ENCODE measurements at places on chromosomes 2 and 18.

- DNase-seq = no peak
These were observed 47.9 kb downstream of the RAB3GAP1 start for GRCh38 chr2:135099802-135100483.

GRCh38 chr18:53191634-53192033 is 851.6 kb downstream of the DCC start:
- no peak for DNase-seq

GRCh38 chr2:224892574-224893204 is 149.6 kb downstream of the DOCK10 start:
- DNase-seq = no peak

DNA sequence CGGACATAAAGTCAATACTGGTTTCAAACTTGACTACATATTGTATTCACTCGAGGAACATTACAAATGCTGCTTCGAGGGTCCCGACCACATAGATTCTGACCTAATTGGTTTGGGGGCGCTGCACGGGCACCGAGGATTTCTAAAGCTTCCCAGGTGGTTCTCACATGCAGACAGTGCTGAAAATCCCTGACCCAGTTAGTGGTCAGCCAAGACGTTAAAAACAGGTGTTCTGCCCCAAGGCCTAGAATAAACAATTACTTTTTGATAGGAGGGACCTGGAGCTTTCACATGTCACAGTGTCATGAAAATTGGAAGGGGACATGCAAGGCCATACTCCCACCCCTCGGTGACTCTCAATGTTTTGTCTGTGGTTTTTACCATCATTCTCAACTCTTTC is 368.9 kb downstream of the RNF144A start:
- DNase-seq = no peak

DNA sequence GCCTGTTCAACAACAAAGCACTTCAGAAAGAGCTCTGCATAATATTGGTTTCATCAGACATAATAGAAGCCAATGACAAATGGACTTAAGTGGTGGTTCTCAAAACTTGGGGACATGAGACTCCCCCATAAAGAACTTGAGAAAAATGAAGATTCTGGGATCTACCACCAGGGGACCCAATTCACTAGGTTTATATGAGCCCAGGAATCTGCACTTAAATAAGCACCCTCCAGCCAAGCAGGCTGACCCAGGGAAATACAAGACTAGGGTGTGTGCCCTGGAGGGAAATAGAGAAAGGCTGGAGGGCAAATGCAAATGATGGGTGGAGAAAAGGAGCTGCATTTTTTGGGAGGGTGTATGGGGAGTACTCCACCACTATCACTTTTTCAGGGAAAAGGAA is 52.5 kb downstream of the SATB2 start:
- no peak for DNase-seq

DNA sequence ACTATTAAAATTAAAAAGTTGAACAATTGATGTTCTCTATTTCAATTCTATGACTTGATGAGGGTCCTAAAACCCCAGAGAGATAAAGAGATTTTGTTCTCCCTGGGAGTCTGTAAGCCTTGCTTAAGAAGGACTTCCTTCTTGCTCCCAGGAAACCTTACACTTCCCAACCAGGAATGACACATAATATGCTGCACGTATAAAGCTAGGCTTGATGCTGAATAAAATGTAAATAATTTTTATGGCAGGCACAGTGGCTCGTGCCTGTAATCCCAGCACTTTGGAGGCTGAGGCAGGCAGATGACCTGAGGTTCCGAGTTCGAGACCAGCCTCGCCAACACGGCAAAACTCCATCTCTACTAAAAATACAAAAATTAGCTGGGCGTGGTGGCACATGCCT is 27.8 kb downstream of the SPIRE1 start:
- DNase-seq = no peak

GRCh38 chr2:206873423-206873822 is 65.9 kb upstream of the CPO start:
- no peak for DNase-seq

GRCh38 chr2:95390272-95390880 is 12.1 kb upstream of the FAHD2A start:
- DNase-seq = no peak

- peak; percentile 11 for DNase-seq
These were observed 12.3 kb downstream of the CEP192 start for GRCh38 chr18:13003466-13003896.

GRCh38 chr2:238895891-238896600 is 48.2 kb downstream of the TWIST2 start:
- DNase-seq = no peak

DNA sequence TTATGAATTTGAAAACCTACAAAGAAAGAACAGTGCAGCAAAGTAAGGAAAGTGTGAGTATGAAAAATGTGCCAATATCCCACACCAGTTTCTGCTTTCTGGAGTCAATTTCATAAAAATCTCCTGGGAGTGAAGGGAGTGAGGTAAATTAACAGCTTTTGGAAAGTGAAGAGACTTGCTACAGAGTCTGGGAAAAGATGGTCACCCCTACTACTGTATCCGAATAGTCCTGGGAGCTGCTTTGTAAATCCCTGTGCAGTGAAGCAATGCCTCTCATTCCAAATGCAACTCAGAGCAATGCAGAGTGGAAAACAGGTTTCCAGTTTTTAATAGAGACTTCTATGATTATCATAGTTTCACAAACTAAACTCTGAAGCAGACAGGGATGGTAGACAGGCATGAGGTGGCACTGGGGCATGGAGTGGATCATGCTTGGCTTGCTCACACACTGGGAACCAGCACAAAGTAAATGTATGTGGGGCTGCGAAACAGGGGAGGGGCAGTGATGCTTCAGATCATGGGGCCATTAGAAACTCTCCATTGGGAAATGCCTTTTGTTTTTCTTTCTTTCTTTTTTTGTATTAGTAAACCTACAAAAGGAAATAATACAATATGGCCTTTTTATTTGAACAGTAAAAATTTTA is 10.6 kb downstream of the COL5A2 start:
- DNase-seq = no peak

- no peak for DNase-seq
These were observed 472 bp downstream of the SLC20A1 start for GRCh38 chr2:112646102-112646719.

DNA sequence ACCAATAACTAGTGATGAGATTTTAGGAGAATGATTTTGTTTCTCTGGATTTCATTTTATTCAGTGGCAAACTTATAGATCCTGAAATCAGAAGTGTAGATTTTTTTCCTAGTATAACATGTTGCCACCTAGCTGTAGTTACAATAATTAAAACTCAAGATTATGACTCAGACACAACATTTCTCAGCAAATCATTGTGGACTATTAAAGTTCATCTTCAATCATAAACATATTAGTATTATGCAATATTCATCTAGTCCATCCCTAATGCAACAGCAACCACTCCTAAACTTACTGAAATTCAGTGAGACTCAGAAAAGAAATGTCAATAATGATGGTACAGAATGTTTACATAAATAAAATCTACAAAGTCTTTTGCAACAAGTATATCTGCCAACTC is 51.3 kb downstream of the USP34 start:
- no peak for DNase-seq

GRCh38 chr18:54239601-54240000 is 15.1 kb upstream of the MBD2 start:
- no peak for DNase-seq

- DNase-seq = no peak
These were observed 133.0 kb downstream of the COL6A3 start for GRCh38 chr2:237280939-237281338.

DNA sequence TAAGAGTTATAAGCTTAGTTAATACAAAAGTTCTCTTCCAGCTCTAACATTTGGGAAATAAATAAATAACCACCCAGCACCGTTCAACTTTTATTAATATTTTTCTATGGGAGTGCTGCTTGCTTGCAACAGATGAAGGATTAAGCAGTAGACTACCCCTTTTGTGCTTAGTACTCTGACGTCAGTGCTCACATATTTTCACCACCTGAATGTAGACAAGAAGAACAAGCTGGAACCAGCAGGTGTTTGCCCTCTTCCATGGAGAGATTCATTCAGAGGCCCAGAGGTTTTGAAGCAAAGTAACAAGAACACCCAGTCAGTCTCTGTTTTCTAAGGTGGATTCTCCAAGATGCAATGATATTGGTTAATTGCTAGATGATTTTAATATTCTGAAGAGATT is 307.1 kb upstream of the PIK3C3 start:
- DNase-seq = no peak

DNA sequence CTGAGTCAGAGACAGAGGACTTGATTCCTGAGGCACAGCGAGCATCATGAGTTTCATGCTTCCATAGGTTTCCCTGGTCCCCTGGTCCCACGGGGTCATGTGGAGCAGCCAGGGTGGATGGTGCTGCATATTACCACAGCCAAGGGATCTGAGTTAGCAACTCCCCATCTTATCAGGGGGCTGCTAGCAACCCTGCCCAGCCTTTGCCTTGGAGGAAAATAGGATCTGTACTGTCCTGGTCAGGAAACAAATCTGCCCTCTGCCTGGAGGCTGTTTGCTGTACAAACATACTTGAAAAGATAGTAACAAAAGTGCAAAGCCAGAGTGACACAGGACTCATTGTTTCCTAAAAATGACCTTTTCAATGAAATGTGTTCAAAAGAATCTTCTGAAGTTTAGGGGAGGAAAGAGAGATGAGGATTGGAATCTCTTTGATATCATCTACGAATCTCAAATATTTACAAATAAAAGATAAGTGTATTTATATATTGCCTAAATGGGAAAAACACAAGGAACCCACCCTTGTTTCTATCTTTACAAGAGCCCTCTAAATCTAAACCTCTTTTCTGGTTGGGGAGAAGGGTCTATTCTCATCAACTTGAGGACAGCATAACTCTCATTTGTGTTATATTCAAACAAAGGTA is 194.8 kb downstream of the CD226 start:
- DNase-seq = no peak

DNA sequence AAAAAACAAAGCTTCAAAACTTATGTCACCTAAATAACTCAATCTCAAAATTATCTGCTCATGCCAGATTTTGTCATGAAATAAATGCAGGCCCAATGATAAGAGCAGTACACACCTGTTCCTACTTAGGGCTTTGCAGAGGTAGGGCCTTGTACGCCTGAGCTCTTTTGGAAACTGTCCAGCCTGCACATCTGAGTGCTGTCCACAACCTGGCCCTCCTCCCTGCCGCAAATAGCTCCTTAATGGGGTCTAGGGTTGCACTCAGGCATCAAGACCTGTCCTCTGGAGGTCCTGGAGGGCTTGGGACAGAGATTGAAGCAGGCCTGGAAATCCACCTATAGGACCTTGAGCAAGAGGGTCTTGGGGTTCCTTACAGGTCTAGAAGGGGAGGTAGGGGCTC is 115.4 kb upstream of the CCDC195 start:
- no peak for DNase-seq

GRCh38 chr2:190978389-190979053 is 35.5 kb downstream of the STAT1 start:
- no peak for DNase-seq

- no peak for DNase-seq
These were observed 21.6 kb downstream of the DNMT3A start for GRCh38 chr2:25320077-25320476.

DNA sequence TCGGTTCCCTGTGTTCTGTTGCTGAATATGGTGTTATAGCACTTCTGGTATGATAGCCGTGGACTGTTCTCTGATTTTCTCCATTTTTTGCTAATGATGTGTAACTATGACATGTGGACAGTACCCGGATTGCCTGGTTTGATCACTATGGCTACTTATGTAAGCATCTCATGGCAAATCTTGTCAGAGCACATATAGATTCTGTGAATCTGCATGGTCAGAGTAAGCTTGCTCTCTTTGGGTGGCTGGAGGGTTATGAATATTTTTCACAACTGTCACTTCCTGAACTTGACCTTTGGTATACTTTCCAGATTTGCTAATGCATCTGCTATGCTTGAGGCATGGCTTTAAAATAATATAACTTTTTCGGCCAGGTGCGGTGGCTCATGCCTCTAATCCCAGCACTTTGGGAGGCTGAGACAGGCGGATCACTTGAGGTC is 36.8 kb upstream of the ATP8B1 start:
- no peak for DNase-seq

DNA sequence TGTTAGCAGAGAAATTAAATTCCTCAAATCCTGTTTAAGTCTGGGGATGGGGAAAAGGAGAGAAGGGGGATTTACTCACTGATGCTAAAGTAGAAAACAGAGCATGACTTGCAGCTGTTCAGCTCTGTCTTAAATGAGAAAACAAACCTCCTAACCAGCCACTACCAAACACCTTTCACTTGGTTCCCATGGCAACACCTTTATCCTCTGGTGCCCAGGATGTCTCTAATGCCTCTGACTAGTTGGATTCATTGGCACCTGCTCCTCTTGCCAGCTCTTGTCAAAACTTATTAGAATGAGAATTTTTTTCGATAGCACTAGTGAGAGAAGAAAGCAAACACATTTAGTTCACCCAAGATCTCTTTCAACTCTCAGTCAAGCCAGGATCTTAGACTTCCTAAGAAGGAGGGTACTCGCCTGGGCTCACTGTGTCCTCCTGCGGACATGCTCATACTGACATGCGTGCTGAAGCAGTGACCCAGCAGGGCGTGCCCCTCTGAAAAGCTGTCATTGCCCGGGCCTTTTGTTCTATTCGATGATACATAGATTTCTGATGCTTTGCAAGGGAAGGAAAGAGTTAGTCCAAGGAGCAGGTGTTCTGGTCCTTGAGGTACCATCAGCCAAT is 656.0 kb upstream of the CELF4 start:
- DNase-seq = no peak

GRCh38 chr2:42934580-42935186 is 142.3 kb upstream of the HAAO start:
- DNase-seq = no peak

DNA sequence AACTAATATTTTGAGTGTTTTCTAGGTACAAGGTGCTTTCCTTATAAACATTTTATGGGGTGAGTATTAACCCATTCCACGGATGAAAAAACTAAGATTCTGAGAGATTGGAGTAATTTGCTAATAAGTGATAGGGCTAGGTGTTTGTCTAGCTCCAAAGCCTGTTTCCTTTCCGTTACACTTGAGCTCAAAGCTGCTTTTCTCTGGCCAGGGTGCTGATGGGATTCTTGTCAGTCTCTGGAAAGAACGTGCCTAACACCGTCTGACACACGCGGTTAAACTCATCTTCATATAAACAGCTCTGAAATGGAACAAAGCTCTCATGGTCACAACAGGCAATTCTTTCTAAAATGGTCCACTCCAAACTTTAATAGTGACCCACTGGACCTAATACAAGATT is 2.0 kb upstream of the ANKRD29 start:
- no peak for DNase-seq

DNA sequence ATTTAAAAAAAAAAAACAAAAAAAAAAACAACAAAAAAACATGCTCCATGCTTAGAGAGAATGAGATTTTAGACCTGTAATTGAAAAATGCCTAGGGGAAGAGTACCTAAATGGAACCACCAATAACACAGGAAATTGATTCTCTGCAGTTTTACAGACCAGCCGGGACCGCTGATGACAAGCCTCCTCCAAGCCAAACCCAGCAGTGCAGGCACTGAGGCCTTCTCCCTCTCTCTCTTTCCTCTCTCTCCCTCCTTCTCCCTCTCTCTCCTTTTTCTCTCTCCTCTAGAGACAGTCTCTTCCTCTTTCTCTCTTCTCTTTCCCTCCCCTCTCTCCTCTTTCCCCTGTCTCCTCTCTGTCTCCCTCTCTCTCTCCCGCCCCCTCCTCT is 228.8 kb upstream of the COPS8 start:
- no peak for DNase-seq

Measured in hippocampal formation (tissue), 2 donors.